ENCODE measurements at places on chromosomes 11 and 22.

GRCh38 chr11:35166369-35167360 is 27.7 kb downstream of the CD44 start:
- peak; percentile 94 for DNase-seq

GRCh38 chr22:28599693-28600092 is 79.9 kb downstream of the TTC28 start:
- DNase-seq: no peak

- no peak for DNase-seq
Measured at GRCh38 chr22:49760630-49761571, 66.8 kb downstream of the BRD1 start.

GRCh38 chr11:94673951-94674491 is 94.1 kb upstream of the AMOTL1 start:
- no peak for DNase-seq

- no peak for DNase-seq
Measured at GRCh38 chr22:27386186-27386585, 415.4 kb downstream of the MN1 start.

GRCh38 chr11:10844356-10844755 is 13.5 kb downstream of the ZBED5 start:
- DNase-seq: no peak
